AG04450 (cell line): ENCODE measurements at places on chromosomes 4 and X. TPM values are rescaled to one million over a fixed set of nuclear protein-coding genes. Genes with fewer than 3 reads are reported as not detected.

DNA sequence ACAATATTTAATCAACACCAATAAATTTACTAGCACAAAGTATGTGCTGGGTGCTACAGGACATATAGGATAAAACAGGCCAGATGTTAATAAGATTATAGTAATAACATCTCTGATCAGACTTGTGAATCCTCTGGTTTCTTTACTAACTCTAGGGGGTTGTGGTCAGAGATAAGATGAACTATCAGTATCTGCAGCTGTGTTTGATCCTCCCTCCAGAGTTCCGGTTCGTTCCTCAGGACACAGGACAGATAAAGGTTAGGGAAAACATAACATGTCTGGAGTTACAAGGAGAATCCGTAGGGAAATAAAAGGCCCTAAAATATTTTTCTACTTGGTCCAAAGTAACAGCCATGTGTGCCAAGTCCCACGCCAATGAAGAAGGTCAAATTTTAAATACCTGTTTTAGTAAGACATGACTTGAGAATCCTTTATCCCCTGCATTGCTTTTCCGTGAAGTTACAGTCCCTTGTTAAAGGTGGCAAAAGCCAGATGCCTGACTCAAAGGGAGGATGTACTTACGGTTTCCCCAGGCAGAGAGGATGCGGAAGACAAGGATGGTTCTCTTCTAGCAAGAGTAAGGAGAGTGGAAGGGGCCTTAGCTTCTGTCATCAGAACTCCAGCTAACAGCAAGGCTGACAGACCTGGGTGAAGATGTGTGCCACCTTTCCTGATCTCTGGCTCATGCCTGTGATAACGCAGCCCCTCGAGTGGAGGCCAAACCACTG lies 44.4 kb downstream of the KIAA0232 start:
- no peak for DNase-seq

DNA sequence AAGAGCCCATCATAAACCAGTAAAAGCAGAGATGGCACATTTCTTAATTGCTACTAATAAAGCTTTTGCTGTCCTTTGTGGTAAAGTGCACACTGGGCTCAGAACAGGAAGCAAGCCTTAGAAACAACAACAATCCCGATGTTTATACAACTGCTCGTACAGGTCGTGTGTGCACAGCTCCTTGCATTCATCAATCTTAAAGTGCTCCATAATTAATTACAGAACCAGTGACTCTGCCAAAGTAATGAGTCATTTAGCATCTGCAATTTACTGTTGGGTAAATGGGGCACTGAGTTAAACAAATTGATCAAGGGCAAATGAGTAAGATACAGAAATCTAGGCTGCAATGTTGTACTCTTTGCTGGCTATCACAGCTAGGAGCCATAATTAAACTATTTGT lies 61.3 kb upstream of the TXK start:
- no peak for DNase-seq

DNA sequence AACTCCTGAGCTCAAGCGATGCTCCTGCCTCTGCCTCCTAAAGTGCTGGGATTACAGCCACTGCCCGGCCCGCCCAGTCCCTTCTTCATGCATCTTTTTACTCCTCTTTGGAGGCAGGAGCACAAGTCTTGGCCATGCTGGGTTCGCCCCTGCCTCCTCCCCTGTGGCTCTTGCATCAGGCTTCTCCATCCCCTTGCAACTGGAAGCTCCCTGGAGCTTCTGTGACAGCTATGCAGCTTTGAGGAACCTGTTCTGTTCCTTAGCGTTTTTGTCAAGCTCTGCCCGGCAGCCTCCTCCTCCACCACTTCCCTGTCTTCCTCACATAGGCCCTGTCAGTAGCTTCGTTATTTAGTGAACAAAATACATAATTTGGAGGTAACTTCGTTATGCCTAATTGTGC lies 73.9 kb downstream of the PSAPL1 start:
- no peak for DNase-seq

DNA sequence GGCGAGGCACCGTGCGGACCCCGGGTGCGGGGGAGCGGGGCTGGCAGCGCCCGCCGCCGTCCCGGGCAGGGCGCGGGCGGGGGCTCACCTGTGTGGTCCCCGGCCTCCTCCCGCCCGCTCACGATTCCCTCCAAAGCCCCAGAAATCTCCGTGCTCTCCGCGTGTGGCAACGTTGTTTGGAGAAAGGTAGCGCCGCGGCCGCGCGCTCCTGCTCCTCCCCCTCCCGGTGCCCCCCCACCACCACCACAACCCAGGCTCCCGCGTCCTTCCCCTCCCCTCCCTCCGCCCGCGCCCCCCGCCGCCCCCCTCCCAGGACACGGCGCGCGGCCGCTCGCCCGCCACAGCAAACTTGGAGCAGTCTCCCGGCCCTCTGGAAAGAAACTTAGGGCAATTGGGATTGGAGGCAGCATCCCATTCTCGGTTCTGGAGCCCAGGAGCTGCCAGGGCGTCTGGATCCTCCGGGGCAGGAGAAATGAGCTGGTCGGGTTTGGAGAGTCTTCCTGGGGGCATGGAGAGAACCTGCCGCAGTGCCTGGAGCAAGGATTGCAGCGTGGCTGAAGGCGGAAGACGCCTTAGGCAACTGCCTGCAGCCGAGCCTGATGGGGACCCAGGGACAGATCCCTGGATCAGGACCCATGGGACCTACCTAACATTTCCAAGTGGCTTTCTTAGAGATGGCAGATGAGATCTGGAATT lies 855 bp downstream of the KLF3 start:
- DNase-seq = no peak

DNA sequence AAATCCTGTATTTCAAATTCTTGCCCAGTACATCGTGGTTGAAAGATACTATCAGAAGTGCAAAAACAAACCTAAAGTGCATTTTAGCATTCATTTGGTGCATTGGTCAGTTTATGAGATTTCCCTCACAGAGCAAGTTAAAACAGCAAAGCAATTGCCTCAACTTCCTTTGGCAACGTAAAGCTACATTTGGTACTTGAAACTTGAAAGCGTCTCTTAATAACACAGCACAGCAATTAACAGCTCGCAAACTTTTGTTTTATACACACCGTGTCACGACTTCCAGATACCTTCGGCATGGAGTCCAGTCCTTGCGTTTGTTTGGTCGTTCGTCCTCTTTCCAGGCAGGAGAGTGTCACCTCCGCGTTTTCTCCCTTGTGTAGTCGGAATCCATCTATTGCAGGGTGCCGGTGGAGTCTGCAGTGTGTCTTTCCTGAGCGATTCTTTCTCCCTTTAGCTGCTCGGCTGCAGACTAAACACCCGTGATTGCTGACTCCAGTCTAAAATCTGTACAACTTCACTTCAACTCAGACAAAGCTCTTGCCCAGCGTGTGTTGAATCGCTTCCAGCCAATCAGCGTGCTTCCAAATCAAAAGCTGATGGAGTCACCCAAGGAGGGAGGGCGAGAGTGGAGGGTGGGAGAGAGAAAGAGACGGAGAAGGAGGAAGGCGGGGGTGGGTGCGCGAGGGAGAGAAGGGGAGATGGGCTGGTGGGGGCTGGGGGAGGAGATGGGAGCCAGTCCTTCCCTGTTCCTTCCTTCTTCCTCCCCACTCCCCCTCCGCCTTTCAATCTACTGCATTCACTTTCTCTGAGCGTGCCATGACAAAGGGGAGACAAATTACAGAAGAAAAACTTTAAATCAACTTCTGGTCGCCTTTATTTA lies at the start of gene PCDH18:
PCDH18 (minus strand) TSS at position 509 of the 883 bp plus-strand sequence; CDS start at position 103, 406 bp downstream.
- peak; percentile 97 for DNase-seq

Gene TMEM144
- 0.82 and 1.5 TPM in 2 replicates for polyA plus RNA-seq

- DNase-seq = no peak
Measured at GRCh38 chr4:40000711-40001110, 23.0 kb upstream of the PDS5A start.

Gene KIF4A
- 6.4 and 8.8 TPM in 2 replicates for polyA plus RNA-seq

- DNase-seq = no peak
Measured at GRCh38 chr4:172842779-172843178, 325.8 kb upstream of the GALNT7 start.
